ENCODE measurements at places on chromosomes 12 and 14. TPM values are rescaled to one million over a fixed set of nuclear protein-coding genes. Genes with fewer than 3 reads are reported as not detected.

The RPL10L gene
- total RNA-seq: not detected

The GNB3 gene
- 1.5 TPM for total RNA-seq

The ESPL1 gene
- 5.9 TPM for total RNA-seq

The ASB2 gene
- not detected for total RNA-seq

The NTN4 gene
- total RNA-seq: 92.9 TPM

The DHRS7 gene
- total RNA-seq: 122 TPM

The HOXC5 gene
- total RNA-seq: not detected

The RERGL gene
- not detected for total RNA-seq

The CHGA gene
- not detected for total RNA-seq

The KIF5A gene
- total RNA-seq: under 0.01 TPM

The KCNMB4 gene
- 1.0 TPM for total RNA-seq

The GPR132 gene
- not detected for total RNA-seq

The ITGA7 gene
- total RNA-seq: 0.09 TPM

The ANO4 gene
- 0.94 TPM for total RNA-seq

The PRIMA1 gene
- total RNA-seq: not detected

The PDE3A gene
- total RNA-seq: 14.8 TPM

The NOVA1 gene
- total RNA-seq: 1.9 TPM

The SLC5A8 gene
- total RNA-seq: not detected

The ZDHHC22 gene
- not detected for total RNA-seq

The ASCL1 gene
- not detected for total RNA-seq

The KRT84 gene
- total RNA-seq: not detected

The PIWIL1 gene
- not detected for total RNA-seq

The TAS2R42 gene
- not detected for total RNA-seq

The KRT6B gene
- under 0.01 TPM for total RNA-seq

The MGAT4C gene
- not detected for total RNA-seq

The CALM1 gene
- total RNA-seq: 1,010 TPM
